Right atrium auricular region (tissue), 2 donors: ENCODE measurements at places on chromosomes 12 and 14. TPM values are rescaled to one million over a fixed set of nuclear protein-coding genes. Genes with fewer than 3 reads are reported as not detected.

DNA sequence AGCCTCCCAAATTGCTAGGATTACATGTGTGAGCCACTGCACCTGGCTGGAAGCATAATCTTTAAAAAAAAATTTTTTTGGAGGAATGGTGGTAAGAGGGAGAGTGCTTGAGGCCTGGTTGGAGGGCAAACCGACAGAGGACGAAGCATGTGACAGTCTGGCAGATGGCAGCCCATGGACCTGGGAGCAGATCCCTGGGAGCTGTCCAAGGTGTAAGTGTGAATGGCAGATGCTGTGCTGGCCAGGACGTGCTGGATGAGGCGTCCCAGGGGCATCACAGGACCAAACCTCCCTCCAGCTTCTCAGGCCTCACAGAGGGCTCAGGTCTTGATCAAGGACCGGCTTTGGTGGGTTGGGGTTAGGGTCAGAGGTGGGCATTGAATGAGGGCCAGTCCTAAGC lies 128.4 kb upstream of the NCOR2 start:
- H3K27ac ChIP-seq: peak overlapping the region; percentile 48
- H3K36me3 ChIP-seq: no peaks in the 10 kb centered on the region
- H3K27me3 ChIP-seq: no peaks in the 10 kb centered on the region
- DNase-seq: no peak
- H3K4me3 ChIP-seq: no peak overlapping the region

- no peak overlapping the region for H3K27ac ChIP-seq
- H3K4me1 ChIP-seq: no peaks in the 10 kb centered on the region
- no peaks in the 10 kb centered on the region for H3K27me3 ChIP-seq
- H3K36me3 ChIP-seq: no peaks in the 10 kb centered on the region
- no peak for DNase-seq
Measured at GRCh38 chr14:66395300-66395699, 90.9 kb upstream of the CCDC196 start.

- H3K4me3 ChIP-seq: no peak overlapping the region
- H3K27me3 ChIP-seq: no peaks in the 10 kb centered on the region
- H3K36me3 ChIP-seq: no peaks in the 10 kb centered on the region
- no peak for DNase-seq
- peak overlapping the region; percentile 40 for H3K27ac ChIP-seq
- H3K4me1 ChIP-seq: peaks cover 32% of the 10 kb centered on the region
Measured at GRCh38 chr12:104494137-104494792, 37.5 kb downstream of the CHST11 start.

GRCh38 chr12:75042125-75042524 lies 167.5 kb downstream of the KCNC2 start:
- no peak overlapping the region for H3K27ac ChIP-seq
- no peaks in the 10 kb centered on the region for H3K4me1 ChIP-seq
- no peaks in the 10 kb centered on the region for H3K27me3 ChIP-seq
- H3K36me3 ChIP-seq: no peaks in the 10 kb centered on the region
- H3K4me3 ChIP-seq: no peak overlapping the region

DNA sequence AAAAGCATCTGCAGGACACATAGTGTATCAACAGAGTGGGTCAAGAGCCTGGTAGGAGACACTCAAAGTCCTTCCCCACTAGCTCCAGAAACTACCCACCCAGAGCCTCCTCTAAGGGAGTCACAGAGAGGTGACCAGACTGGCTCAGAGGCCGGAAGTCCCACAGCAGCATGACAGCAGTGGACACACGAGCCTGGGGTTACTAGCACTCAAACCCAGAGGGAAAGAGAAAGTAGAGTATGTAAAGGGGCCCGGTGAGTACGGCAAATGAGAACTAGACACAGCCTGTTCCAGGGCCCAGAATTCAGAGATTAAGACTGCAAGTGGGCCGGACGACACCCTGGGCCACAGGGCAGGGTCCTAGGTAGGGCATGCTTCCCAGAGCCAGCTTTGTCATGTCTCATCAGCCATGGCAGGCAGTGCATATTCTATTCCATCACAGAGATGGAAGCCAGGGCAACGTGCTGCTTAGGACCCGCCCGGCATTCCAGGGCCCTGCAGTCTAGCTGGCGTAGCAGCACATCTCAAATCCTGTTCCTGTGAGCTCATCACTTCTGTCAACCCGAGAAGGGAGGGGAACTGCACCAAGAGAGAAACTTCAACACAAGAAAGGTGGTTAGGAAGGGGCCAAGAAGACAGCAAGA lies 4.2 kb downstream of the IFFO1 start:
- H3K4me3 ChIP-seq: peak overlapping the region; percentile 21
- no peaks in the 10 kb centered on the region for H3K27me3 ChIP-seq
- H3K27ac ChIP-seq: peak overlapping the region; percentile 94

DNA sequence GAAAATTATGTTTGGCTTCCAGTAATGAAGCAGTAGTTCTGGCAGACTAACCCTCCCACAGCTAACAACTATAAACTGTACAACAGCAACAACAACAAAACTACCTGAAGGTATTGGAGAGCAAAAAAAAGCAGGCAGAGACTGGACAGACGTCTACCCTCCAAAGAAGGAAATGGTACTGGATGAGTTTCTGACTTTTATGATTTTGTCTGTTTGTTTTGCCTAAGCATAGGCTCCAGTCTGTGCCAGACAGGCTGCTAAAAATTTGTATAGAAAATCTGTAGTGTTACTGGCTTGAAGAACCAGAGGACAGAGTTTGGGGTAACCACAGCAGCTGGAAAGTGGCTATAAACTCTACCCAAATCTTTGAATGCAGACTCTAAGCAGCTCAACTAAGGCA lies 131.3 kb downstream of the SLC25A47 start:
- DNase-seq: no peak
- H3K27me3 ChIP-seq: no peaks in the 10 kb centered on the region
- no peaks in the 10 kb centered on the region for H3K36me3 ChIP-seq
- H3K4me1 ChIP-seq: no peaks in the 10 kb centered on the region
- H3K4me3 ChIP-seq: no peak overlapping the region

DNA sequence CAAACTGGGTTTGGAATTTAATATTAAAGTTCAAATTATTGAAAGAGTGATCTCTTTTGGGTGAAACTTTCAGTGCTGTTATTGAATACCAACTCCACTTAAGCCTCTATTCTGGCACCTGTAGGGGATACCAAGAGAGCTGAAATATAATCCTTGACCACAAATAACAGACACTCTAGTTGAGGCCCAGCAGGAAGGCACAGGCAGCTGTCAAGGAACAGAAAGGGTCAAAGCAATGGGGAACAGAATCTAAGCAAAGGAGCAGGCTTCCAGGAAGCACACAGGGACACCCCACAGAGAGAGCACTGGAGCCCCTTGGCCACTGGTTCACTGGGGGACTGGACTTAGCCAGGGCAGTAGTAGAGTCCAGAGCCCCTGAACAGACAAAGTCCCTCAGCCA lies 120.9 kb upstream of the SFSWAP start:
- H3K4me1 ChIP-seq: no peaks in the 10 kb centered on the region
- no peak overlapping the region for H3K27ac ChIP-seq
- H3K27me3 ChIP-seq: no peaks in the 10 kb centered on the region
- H3K4me3 ChIP-seq: no peak overlapping the region
- no peak for DNase-seq

GRCh38 chr12:57515934-57516541 lies 4.3 kb downstream of the DDIT3 start:
- peaks cover 63% of the 10 kb centered on the region for H3K36me3 ChIP-seq
- H3K4me3 ChIP-seq: no peak overlapping the region
- H3K27ac ChIP-seq: peak overlapping the region; percentile 100
- H3K27me3 ChIP-seq: no peaks in the 10 kb centered on the region
- no peaks in the 10 kb centered on the region for H3K4me1 ChIP-seq
- DNase-seq: no peak

DNA sequence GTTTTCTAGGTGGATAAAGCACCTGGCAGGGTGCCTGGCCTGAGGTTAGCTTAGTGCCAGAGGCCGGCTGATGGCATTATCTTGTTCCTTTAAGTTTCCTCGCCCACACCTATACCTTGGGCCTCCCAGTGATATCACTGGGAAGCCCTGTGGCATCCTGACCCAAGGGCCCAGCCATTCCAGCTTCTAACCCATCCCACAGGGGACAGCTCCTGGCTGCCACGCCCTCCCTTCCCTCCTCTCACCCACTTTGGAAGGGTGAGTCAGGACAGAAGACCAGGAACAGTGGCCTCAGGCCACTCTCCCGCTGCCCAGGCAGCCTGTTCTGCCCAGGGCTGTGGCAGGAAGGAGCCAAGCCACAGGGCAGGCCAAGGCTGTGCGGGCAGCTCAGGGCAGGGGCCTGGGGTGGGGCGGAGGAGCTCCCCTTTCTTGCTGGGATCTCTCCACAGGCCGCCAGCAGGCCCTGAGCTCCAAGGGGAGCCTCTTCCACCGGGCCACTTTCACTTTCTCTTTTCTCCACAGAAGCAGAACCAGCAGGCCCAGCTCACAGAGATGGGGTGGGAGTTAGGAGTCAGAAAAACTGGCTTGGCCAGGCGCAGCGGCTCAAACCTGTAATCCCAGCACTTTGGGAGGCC lies 75.1 kb downstream of the IRF2BPL start:
- H3K27ac ChIP-seq: peak overlapping the region; percentile 97
- no peaks in the 10 kb centered on the region for H3K27me3 ChIP-seq
- peaks cover 79% of the 10 kb centered on the region for H3K4me1 ChIP-seq
- peak; percentile 79 for DNase-seq
- H3K36me3 ChIP-seq: no peaks in the 10 kb centered on the region

DNA sequence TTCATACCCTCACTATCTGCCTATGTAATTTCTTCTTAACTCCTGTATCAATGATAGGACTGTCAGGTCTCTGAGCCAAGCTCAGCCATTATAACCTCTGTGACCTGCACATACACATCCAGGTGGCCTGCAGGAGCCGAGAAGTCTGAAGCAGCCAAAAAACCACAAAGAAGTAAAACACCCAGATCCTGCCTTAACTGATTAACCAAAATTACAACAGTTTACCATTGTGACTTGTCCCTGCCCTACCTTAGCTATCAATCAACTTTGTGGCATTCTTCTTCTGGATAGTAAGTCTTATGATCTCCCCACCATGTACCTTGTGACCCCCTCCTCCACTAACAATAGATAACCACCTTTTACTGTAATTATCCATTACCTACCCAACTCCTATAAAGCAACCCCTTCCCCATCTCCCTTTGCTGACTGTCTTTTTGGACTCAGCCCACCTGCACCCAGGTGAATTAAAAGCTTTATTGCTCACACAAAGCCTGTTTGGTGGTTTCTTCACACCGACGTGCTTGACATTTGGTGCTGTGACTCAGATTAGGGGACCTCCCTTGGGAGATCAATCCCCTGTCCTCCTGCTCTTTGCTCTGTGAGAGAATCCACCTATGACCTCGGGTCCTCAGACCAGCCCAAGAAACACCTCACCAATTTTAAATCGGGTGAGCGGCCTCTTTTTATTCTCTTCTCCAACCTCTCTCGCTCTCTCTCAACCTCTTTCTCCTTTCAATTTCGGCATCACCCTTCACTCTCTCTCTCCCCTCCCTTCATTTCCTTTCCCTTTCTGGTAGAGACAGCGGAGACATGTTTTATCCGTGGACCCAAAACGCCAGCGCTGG lies 11.5 kb upstream of the LGMN start:
- no peaks in the 10 kb centered on the region for H3K36me3 ChIP-seq
- DNase-seq: no peak
- no peaks in the 10 kb centered on the region for H3K4me1 ChIP-seq
- H3K27me3 ChIP-seq: no peaks in the 10 kb centered on the region
- H3K27ac ChIP-seq: no peak overlapping the region
- no peak overlapping the region for H3K4me3 ChIP-seq

GRCh38 chr14:72736308-72736707 lies 157.6 kb downstream of the DPF3 start:
- peaks cover 21% of the 10 kb centered on the region for H3K4me1 ChIP-seq
- H3K27ac ChIP-seq: no peak overlapping the region
- H3K36me3 ChIP-seq: no peaks in the 10 kb centered on the region
- no peaks in the 10 kb centered on the region for H3K27me3 ChIP-seq
- H3K4me3 ChIP-seq: no peak overlapping the region
- DNase-seq: no peak

- H3K27me3 ChIP-seq: no peaks in the 10 kb centered on the region
- H3K4me1 ChIP-seq: no peaks in the 10 kb centered on the region
- H3K27ac ChIP-seq: no peak overlapping the region
Measured at GRCh38 chr14:105944632-105945610, 418.5 kb downstream of the TMEM121 start.

GRCh38 chr12:49068879-49069506 lies 786 bp downstream of the RHEBL1 start:
- H3K27me3 ChIP-seq: no peaks in the 10 kb centered on the region
- H3K4me3 ChIP-seq: peak overlapping the region; percentile 81
- peak overlapping the region; percentile 73 for H3K27ac ChIP-seq
- H3K4me1 ChIP-seq: peaks cover 14% of the 10 kb centered on the region
- DNase-seq: no peak

DNA sequence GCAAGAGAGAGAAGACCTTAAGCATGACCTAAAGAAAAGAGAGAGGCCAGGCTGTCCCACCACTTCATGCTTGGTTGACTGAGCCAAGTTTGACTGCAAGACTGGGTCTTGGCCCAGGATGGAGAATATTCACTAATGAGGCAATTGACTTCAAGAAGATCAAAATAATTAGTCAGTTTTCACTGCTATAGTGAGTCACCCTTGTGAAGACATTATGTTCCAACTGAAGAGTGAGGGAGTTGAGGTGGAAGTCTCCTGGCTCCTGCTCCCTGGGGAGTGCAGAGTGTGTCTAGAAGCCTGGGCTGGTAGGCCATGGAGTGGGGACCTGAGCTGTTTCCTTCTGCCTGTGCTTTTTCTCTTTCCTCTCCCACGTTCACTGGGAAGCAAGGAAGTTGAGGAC lies 117.6 kb downstream of the CACNA1C start:
- H3K27ac ChIP-seq: peak overlapping the region; percentile 51
- H3K36me3 ChIP-seq: peaks cover 6% of the 10 kb centered on the region
- no peaks in the 10 kb centered on the region for H3K27me3 ChIP-seq

DNA sequence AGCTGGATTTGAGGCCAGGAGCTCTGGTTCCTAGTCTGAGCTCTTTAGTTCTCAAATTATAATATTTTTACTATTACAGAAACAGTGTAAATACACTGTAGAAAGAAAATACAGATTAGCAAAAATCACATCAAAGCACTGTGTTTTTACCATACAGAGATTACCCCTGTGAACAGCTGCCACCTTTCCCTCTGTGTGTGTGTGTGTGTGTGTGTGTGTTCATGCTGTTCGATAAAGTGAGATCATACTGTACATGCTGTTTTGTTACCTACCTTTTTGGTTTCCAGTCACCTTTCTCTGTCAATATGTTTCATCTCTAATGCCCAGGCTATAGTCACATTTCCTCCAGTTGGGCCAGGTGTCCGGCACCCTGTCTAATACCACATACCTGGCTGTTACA lies 26.9 kb downstream of the MVK start:
- H3K27ac ChIP-seq: no peak overlapping the region
- DNase-seq: no peak
- H3K4me1 ChIP-seq: peaks cover 12% of the 10 kb centered on the region
- no peaks in the 10 kb centered on the region for H3K27me3 ChIP-seq
- H3K36me3 ChIP-seq: no peaks in the 10 kb centered on the region
- H3K4me3 ChIP-seq: no peak overlapping the region

DNA sequence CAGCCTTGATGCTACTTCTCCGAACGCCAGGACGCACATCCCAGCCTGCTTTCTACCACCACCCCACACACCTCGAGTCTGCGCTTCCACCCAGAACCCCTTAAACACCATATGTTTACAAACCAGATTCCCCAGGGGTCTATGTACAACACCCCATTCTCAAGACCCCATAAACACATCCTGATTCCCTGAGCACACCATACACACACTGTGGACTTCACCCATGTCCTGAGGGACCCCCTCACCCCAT lies 733 bp downstream of the TTC7B start:
- peaks cover 26% of the 10 kb centered on the region for H3K4me1 ChIP-seq
- H3K36me3 ChIP-seq: no peaks in the 10 kb centered on the region
- no peaks in the 10 kb centered on the region for H3K27me3 ChIP-seq

The TAS2R30 gene
- total RNA-seq: 0.90 TPM

The PMEL gene
- total RNA-seq: 1.1 TPM

The ATG14 gene
- 6.7 TPM for total RNA-seq

The KCNH3 gene
- total RNA-seq: 1.0 TPM

The SLC5A8 gene
- total RNA-seq: not detected

The RPL10L gene
- not detected for total RNA-seq

The NFE2 gene
- 1.1 TPM for total RNA-seq

The TAS2R20 gene
- total RNA-seq: 0.33 TPM

The SERPINA9 gene
- total RNA-seq: not detected
